ENCODE measurements at places on chromosomes 16 and 17.

DNA sequence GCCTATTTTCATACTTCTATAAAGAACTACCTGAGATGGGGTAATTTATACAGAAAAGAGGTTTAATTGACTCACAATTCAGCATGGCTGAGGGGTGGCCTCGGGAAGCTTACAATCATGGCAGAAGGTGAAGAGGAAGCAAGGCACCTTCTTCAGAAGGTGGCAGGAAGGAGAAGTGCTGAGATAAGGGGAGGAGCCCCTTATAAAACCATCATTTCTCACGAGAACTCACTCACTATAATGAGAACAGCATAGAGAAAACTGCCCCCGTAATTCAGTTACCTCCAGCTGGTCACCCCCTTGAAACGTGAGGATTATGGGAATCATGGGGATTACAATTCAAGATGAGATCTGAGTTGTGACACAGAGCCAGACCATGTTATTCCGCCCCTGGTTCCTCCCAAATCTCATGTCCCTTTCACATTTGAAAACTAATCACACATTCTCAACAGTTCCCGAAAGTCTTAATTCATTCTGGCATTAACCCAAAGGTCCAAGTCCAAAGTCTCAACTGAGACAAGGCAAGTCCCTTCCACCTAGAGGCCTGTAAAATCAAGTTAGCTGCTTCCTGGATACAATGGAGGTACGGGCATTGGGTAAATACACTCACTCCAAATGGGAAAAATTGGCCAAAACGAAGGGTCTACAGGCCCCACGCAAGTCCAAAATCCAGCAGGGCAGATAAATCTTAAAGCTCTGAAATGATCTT lies 237.7 kb downstream of the CDH13 start:
- DNase-seq: no peak

DNA sequence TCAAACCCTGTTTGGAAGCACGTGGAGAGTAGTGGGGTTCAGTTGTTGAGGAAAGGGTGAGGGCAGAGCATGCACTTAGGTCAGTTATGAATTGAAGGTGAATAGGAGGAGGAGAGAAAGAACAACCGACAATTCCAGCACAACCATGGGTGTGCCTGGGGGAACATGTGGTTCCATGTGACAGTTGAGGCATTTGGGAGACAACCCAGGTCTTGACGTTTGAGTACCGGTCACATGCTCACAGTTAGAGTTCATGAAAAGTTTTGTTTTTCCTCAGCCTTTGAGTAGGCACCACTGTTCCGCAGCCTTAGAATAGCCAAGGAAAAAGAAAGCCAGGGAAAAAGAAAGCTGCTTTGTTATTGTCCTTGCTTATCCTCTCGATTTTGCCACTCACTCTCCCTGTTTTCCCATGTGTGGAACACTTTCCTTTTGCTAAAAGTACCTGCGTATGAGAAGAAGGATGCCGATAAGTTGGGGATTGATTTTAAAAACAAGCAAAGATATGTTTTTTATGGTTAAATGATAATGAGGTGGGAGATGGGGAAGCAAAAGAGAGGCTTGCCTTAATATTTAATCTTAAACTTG lies 25.6 kb upstream of the ABCC11 start:
- DNase-seq: no peak

GRCh38 chr16:16017812-16018211 lies 68.4 kb downstream of the ABCC1 start:
- DNase-seq: no peak

- no peak for DNase-seq
Measured at GRCh38 chr17:2240541-2240940, 63.0 kb downstream of the SMG6 start.

DNA sequence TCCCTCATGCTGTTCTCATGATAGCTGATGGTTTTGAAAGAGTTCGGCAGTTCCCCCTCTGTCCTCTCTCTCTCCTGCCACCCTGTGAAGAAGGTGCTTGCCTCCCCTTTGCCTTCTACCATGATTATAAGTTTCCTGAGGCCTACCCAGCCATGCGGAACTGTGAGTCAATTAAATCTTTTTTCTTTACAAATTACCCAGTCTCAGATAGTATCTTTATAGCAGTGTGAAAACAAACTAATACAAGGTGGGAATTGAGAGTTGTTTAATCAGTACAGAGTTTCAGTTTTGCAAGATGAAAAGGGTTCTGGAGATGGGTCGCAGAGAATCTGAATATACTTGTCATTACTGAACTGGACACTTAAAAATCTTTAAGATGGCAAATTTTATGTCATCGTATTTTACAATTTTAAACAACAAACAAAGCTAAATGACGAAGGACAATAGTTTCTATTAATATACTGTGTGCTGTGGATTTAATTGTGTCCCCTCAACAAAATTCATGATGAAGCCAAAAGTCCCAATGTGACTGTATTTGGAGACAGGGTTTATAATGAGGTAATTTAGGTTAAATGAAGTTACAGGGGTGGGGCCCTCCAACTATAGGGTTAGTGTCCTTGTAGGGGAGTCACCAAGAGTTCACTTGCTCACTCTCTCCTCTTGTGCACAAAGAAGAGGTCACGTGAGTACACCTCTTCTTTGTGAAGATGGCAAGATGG lies 4.4 kb downstream of the MT3 start:
- DNase-seq: no peak

GRCh38 chr16:65388592-65388991 lies 266.7 kb upstream of the CDH11 start:
- no peak for DNase-seq

DNA sequence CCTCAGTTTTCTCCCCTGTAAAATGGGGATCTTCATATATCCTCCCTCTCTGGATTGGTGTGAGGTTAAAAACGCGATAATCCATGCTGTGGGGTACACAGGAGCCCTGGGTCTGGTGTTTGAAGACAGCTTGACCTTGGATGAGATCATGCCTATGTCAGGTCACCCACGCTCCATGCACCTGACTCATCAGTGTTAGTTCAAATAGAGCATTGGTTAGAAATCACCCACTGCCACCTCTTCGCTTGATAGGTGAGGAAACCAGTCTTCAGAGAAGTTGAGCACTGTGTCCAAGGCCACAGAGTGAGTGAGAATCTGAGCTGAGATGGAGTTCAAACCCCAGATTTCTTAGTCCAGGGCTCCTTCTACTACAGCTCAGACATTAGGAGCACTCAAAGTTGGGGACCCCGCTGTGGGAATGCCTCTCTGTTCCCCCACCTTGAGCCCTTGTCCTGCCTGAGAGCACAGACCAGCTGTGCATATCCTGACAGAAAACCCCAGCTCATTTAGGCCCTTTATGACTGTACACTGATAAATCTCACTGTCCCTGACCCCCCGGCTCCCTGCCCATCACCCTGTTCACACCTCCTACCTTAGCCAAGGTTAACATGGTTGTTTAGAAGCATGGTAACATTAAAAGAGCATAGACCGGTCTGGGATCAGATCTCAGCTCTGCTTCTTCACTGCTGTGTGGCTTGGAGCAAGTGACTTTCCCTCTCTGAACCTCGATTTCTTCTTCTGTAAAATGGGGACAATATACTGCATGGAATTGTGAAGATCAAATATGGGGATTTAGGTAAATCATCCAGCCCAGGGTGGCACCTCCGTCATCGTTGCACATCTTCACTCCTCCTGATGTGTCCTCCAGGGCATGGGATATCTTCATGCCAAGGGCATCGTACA lies 22.4 kb upstream of the LGALS9 start:
- no peak for DNase-seq
